ENCODE measurements at places on chromosomes 5 and 9. TPM values are rescaled to one million over a fixed set of nuclear protein-coding genes. Genes with fewer than 3 reads are reported as not detected.
A peak's percentile ranks its signal among the peaks of the same experiment; 100 is the strongest.

Gene USP20
- polyA plus RNA-seq, result 16.2 TPM

DNA sequence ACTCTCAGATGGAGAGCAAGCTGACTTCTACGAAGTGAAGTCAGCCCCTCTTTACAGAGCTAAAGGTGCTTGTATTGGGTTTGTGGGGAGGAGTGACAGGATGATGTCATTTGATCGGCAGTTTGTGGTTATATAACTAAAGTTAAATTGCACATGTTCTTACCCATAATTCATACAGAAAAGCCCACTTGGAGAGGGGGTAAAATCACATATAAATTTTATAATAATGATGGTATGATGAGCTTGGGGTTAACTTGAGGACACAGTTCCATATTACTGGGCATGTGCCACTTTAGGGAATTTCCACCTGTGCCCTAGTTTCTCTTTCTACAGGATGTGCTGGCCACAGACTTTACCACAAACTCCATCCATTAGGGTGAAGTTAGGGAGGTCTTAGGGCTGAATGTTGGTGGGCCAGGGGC is 1178.6 kb upstream of the CDH9 start:
- DNase-seq, result no peak

Gene LHX3
- polyA plus RNA-seq, result not detected

DNA sequence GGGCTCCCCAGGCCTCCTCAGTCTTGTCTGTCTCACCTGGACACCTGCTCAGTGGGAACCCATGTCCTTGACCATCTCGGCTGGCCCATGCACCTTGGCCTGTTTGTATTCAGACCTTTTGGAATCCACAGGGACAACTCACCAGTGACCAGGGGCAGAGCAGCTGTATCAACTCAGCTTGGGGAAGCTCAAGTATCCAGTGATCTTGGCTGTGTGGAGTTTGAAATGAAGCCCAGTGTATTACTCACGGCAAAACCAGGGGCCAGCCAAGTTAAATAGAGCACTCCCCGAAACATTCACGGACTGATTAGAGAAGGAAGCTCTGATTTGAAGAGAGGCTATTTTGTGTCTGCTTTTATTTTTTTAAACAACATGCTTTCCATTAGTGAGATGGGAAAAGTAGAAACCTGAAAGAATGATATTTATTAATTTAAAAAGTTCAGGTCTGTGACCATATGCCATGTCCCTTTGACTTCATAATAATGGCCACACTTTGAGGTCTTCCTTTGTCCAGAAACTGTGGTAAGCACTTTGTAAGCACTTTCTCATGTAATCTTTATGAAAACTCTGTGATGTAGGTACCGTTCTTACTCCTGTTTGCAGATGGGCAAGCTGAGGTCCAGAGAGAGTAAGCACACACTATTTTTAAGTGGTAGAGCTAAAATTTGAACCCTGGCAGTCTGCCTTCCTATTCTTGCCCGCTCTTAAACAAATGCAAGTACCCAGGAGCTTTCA is 656.5 kb downstream of the BNC2 start:
- peak; percentile 46 for DNase-seq

DNA sequence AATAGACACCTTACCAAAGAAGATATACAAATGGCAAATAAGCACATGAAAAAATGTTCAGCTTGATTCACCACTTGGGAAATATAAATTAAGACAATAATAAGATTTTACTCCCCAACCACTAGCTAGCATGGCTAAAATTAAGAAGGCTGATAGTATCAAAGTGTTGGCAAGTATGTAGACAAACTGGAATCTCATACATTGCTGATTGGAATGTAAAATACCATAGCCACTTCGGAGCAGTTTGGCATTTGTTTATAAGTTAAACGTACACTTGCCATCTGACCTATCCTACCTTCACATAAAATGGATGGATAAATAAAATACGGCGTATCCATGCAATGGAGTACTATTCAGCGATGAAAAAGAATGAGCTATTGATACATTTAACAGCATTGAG is 129.2 kb downstream of the ZNF462 start:
- DNase-seq, result no peak

DNA sequence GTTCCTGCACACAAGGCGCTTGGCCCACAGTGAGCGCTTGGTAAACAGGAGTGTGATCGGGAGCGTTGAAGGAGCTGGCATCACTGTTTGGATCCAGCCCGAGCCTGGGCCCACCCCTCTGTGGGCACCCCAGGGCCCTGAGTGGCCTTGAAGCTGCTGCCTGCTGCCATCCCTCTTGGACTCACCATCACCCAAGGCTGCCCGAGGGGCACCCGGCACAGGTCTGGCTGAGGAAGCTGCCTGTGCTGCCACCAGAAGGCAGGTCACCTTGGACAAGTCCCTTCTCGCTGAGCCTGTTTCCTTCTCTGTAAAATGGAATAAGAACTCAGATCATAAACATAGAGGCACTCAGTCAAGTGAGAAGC is 53.6 kb downstream of the LRSAM1 start:
- DNase-seq, result no peak

GRCh38 chr5:169527066-169527465 is 56.5 kb upstream of the SPDL1 start:
- no peak for DNase-seq

- DNase-seq, result no peak
These were observed 3.0 kb downstream of the NADK2 start for GRCh38 chr5:36238502-36239295.

- no peak for DNase-seq
These were observed 197.2 kb downstream of the COX7C start for GRCh38 chr5:86814907-86815306.

Gene CETN3
- 11.2 TPM for polyA plus RNA-seq

DNA sequence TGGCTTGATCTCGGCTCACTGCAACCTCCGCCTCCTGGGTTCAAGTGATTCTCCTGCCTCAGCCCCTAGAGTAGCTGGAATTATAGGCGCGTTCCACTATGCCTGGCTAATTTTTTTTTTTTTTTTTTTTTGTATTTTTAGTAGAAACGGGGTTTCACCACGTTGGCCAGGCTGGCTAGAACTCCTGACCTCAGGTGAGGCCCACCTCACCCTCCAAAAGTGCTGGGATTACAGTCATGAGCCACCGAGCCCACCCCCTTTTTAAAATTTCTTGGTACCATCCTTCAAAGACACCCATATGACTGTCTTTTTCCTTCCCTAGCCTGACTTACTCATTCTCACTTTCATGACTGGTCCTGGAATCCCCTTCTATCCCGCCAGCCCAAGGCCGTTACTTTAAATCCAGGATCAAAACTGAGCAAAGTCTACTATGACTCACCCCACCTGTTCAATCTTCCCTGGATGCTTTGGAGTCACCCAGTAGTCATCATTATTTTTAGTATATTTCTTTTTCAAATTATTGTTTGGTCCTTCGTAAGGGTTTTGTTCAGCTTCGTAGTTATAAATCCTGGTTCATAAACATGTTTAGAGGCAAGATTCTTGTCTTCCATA is 1.2 kb upstream of the TBCA start:
- no peak for DNase-seq

- DNase-seq, result no peak
These were observed 65.8 kb upstream of the SLC25A51 start for GRCh38 chr9:37969558-37970300.
